NCI-H69 (cell line): ENCODE measurements at places on chromosomes 7 and 10.

- DNase-seq = no peak
Measured at GRCh38 chr7:130379019-130379418, 1.3 kb upstream of the CPA1 start.

- DNase-seq = peak; percentile 6
Measured at GRCh38 chr10:77614778-77615625, 22.6 kb downstream of the KCNMA1 start.

DNA sequence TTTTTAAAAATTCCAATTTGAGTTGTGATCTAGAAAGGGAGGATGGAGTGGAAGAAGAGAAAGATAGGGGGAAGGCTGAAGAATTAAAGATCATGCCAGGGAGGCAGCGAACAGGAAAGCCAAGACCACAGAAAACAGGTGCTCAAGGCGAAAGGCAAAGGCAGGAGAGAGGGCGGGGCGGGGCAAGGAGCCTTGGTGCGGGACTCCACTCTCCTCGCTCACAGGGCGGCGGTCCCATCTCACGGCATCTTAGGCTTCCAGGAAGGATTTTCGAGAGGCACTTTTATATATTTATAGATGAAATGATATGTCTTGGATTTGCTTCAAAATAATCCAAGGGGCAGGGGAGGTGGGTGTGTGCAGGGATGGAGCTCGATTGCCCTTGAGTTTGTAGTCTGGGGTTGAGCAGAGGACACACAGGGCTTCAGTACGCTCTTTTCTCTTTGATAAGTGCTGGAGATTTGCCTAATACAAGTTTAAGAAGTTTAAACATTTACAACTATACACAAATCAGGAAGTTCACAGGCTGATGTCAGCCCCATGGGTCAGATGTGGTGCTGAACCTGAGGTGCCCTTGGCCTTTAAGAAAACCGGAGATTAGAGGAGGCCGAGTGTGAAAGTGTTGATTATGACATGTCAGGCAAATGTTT is 161.1 kb downstream of the PRKAG2 start:
- no peak for DNase-seq

- no peak for DNase-seq
Measured at GRCh38 chr7:50347693-50348092, 43.2 kb downstream of the IKZF1 start.

- no peak for DNase-seq
Measured at GRCh38 chr10:88800152-88801125, 2.1 kb upstream of the LIPM start.

GRCh38 chr7:46881507-46882127 is 700.3 kb downstream of the TNS3 start:
- no peak for DNase-seq

DNA sequence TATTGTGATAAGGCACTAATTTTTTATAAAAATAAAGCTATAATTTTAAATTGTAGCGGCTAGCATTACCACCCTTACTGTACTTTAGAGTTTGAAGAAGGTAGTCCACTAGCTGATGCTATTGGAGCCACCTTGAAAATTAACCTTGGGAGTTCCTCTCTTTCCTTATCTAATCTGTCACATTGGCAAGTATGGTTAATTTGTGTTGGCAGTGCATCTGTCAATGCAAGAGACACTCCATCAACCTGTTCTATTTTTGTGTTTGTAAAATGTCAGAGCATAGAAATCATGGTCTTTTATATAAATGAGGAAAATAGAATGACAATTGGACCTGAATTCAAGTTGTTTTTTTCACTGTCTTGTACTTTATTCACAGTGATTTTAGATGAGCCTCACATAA is 20.5 kb downstream of the GLCCI1 start:
- no peak for DNase-seq

GRCh38 chr7:44469461-44470134 is 20.9 kb downstream of the NUDCD3 start:
- DNase-seq = no peak
